ENCODE measurements at places on chromosomes 11 and 22.

DNA sequence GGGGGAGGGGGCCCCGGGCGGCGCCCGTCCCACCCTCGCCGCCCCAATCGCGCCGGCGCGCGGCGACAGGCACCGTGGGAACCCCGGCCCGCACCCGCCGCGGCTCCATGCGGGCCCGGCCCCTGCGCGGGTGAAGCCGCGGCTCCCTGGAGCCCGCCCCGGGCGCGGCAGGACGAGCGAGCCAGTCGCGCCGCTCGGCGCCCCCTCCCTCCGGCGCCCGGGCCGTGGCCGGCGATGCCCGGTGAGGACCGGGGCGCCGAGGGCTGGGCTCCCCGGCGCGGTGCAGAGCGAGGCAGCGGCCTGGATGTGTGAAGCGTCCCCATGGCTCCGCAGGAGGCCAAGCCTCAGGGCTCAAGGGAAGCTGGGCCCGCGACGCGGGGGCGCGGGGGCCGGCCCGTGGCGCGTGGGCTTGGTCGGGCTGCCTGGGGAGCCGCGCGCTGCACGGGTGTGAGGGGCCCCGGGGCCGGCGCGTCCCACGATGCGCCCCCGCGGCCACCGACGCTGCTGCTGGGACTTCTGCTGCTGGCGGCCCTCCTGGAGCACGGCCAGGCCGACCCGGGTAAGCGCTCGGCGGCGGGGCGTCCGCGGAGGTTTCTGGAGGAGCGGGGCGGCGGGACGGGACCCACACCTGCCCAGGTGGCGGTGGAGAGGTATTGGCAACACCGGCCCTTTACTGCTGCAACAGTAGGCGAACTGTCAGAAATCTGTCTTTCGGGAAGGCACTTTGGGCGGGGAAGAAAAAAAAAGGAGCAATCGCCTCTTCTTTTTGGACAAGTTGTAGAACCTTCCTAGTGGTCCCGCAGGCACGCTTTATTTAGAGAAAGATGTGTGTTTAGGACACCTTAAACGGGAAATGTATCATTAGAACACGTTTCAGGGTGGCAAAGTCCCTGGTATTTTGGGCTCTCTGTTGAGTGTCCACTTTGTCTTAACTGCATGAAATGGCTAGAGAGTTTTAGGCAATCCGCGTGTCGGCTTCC, 119.4 kb downstream of the HIPK3 start:
- no peak for DNase-seq

- DNase-seq, result no peak
These were observed 75.3 kb downstream of the C22orf31 start for GRCh38 chr22:28986366-28986765.

GRCh38 chr11:133586903-133587517, 54.7 kb upstream of the OPCML start:
- no peak for DNase-seq

GRCh38 chr22:35470903-35471321, 69.7 kb upstream of the RASD2 start:
- no peak for DNase-seq

- no peak for DNase-seq
These were observed 383.1 kb upstream of the CADM1 start for GRCh38 chr11:115887316-115887715.

DNA sequence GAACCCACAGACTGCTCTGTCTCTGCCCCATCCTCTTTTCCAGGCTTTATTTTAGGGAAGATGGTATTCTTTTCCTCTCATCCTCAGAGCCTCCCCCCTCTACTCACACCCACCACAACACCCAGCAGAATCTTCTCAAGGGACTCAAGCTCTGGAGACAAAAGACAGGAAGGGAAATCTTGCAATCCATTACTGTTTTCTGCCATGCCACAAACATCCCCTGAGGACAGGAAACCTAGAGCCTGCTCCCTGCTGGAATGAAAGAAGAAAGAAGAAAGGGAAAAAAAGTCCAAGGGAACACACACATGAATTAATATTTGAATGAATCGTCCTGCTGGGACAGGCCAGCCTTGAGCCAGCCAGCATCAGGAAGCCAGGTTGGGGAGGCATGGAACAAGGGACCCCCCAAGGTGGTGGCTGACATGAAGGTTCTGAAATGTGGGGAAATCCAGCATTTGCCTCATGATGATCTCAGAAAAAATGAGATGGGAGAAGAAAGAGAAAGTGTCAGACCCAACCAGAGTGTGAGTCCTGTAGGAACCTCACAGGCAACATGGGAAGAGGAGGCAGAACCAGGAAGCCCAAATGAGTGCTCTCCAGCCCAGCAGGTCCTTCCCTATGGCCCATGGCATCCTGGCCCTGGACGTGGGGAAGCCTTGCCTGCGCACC, 34.0 kb downstream of the SLCO2B1 start:
- no peak for DNase-seq

DNA sequence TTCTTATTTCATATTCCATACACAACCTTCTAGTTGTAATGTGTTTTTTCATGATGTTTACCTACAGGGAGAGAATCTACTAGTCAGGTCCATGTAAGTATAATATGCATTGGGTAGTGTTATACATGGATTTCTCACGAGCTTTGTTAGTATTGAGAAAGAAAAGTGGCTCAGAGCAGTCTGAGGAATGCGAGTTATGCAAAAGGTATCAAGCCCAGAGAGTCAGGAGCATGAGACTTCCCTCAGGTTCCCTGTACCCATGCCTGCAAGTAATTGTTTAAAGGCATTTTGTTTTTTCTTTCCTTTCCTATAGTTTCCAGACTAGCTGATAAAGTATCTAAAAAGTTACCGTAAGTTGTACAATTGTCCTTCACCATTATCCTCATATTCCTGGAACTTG, 66.1 kb downstream of the STK33 start:
- DNase-seq, result no peak

DNA sequence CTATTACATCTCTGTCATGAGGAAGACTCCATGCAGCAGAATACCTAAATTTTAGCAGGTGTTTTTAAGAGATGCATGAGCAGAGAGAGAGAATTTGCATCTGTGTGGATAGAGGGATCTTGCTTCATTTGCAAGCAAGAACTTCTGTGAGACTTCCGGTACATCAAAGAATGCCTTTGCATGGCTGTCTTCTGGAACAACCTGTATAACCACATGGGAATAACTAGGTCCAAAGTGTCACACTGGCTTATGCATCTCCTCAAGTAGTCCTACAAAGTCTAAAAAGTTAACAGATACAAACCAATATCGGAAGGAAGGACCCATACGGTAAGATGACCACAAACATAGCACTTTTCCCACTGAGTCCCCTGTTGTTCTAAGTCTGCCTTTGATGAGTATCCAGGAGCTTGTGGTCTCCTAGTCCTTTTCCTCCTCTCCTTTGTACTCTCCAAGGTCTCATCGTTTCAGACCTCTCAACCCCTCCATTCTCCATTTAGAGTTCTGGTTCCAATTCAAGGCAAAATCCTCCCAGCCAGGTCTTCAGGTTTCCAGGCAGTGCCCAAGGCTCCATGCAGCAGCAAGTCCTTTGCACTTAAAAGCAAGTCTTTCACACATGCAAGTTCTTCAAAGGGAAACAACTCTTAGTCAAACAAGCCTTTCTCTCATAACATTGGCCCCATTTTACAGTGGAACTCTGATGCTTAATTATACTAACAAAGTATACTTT, 581.7 kb upstream of the ARHGAP42 start:
- DNase-seq, result no peak

GRCh38 chr11:133896642-133897330, 51.5 kb upstream of the SPATA19 start:
- DNase-seq, result no peak
